ENCODE measurements at places on chromosomes 2 and 18. TPM values are rescaled to one million over a fixed set of nuclear protein-coding genes. Genes with fewer than 3 reads are reported as not detected.

Gene SMYD1
- total RNA-seq: not detected

Gene DSEL
- total RNA-seq: 0.40 TPM

Gene WNT6
- not detected for total RNA-seq

Gene SESTD1
- 22.7 TPM for total RNA-seq

Gene INPP1
- total RNA-seq: 27.1 TPM

Gene CRYGD
- not detected for total RNA-seq

Gene SULT1C4
- not detected for total RNA-seq

Gene ANKRD30B
- not detected for total RNA-seq

Gene C2orf68
- total RNA-seq: 16.8 TPM

Gene LRATD1
- total RNA-seq: not detected

Gene POMC
- total RNA-seq: not detected

Gene TMEM178A
- 0.10 TPM for total RNA-seq

Gene FIGN
- 3.3 TPM for total RNA-seq

Gene MARCHF4
- total RNA-seq: 62.0 TPM

Gene PLEK
- not detected for total RNA-seq

Gene ANKRD36B
- total RNA-seq: 5.1 TPM

Gene PROM2
- total RNA-seq: not detected

Gene FAHD2B
- 11.5 TPM for total RNA-seq

Gene IL1A
- total RNA-seq: 0.05 TPM

Gene CAPG
- total RNA-seq: 87.9 TPM

Gene ATP6V1C2
- total RNA-seq: 0.26 TPM

Gene FRZB
- 0.07 TPM for total RNA-seq

Gene GAD1
- total RNA-seq: 0.79 TPM

Gene M1AP
- total RNA-seq: not detected

Gene SEC11C
- total RNA-seq: 59.3 TPM

Gene LINC00305
- not detected for total RNA-seq

Gene HOXD12
- total RNA-seq: not detected

Gene SERPINB4
- 0.16 TPM for total RNA-seq

Gene SLC38A11
- not detected for total RNA-seq

Gene RUFY4
- total RNA-seq: not detected

Gene POTEE
- total RNA-seq: not detected

Gene GRB14
- 3.1 TPM for total RNA-seq

Gene IGFBP5
- total RNA-seq: 0.19 TPM

Gene SFT2D3
- 4.4 TPM for total RNA-seq

All from A549 treated with DMSO at 1 μM for 4 hours (cell line).